ENCODE measurements at places on chromosomes 6 and 20. TPM values are rescaled to one million over a fixed set of nuclear protein-coding genes. Genes with fewer than 3 reads are reported as not detected.

DNA sequence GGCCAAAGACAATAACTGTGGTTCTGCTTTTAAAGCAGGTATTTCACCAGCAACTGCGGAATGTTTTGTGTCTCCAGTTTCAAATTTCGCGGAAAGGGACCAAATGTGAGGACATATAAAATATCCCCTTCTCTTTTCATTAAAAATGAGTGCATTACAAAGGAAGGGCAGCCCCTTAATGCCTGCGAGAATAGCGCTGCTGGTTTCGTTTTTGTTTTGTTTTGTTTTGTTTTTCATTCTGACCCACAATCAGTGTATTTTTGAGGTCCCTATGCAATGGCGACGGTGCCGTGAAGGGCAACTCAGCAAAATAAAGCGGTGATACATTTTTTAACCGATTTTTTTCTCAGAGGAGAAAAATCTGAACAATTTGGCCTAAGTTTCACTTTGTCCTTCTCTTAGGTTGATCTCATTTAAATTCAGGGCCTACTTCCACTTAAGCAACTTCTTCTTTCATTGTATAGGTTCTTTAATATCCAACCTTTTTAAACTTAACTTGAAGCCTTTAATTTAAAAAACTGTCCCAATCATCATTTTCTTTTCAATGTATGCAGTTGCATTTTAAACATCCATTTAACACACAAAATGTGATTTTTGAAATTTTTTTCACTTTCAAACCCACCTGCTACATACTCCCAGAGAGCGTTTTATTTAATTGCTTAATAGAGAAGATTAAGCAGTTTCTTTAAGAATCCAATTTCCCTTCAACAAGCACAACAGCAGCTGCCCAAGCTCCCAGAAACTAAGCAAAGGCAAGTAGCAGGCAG is 2.9 kb upstream of the HIVEP2 start:
- peak overlapping the region; percentile 88 for H3K4me3 ChIP-seq
- H3K27ac ChIP-seq = peak overlapping the region; percentile 99
- no peaks in the 10 kb centered on the region for H3K27me3 ChIP-seq
- DNase-seq = no peak
- H3K36me3 ChIP-seq = no peaks in the 10 kb centered on the region

DNA sequence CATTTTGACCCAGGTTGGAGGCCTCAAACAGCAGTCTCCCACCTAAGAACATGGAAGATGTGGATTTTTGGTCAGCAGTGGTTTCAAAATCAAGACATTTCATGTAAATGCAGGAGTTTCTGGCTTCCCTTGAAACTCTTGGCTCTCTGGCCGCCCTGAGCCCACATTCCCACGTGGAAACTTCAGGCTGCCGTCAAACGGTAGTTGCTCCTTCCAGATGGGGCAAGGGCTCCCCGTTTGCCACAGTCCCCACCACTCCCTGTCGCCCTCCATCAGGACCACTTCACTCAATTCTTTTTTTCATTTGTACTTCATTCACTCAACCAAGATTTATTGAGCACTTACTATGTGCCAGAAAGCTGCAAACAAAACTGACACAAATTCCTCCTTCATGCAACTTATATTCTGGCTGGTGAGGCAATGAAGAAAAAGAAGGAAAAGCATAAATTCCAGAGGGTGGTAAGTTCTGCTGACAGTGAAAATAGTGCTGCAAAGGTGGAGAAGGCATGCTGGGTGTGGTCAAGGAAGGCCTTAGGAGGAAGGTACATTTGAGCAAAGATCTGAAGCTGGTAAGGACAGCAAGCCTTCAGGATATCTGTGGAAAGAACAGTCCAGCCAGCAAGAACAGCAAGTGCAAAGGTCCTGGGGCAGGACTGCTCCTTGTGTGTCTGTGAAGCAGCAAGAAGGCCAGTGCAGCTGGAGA is 62.9 kb upstream of the PTPN1 start:
- no peaks in the 10 kb centered on the region for H3K27me3 ChIP-seq
- peaks cover 6% of the 10 kb centered on the region for H3K4me1 ChIP-seq
- no peak overlapping the region for H3K27ac ChIP-seq
- no peaks in the 10 kb centered on the region for H3K36me3 ChIP-seq

DNA sequence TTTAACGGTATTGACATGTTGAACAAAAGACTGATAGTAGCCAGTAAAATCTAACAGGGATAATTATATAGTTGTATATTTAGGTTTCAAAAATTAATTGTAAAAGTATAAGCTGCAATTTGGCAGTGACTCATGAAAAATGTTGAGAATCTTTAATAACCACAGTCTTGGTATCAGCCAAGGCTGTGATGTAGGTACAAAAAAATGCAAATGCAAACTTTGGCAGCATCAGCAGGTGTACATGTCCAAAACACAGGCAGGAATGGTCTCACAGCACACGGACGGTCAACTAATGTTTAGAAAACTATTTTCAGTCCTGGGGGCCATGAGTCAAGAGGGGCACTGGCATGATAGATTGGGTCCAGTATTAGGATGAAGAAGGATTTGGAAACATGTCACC is 58.5 kb upstream of the BEND3 start:
- H3K27ac ChIP-seq = no peak overlapping the region
- peak; percentile 62 for DNase-seq
- no peak overlapping the region for H3K4me3 ChIP-seq
- no peaks in the 10 kb centered on the region for H3K36me3 ChIP-seq

GRCh38 chr6:34970957-34971356 is 81.9 kb downstream of the ANKS1A start:
- H3K27me3 ChIP-seq = no peaks in the 10 kb centered on the region
- H3K27ac ChIP-seq = no peak overlapping the region
- no peaks in the 10 kb centered on the region for H3K36me3 ChIP-seq
- H3K4me3 ChIP-seq = no peak overlapping the region
- peak; percentile 31 for DNase-seq

- no peak overlapping the region for H3K4me3 ChIP-seq
- no peaks in the 10 kb centered on the region for H3K4me1 ChIP-seq
- H3K36me3 ChIP-seq = peaks cover 12% of the 10 kb centered on the region
- no peak overlapping the region for H3K27ac ChIP-seq
- H3K27me3 ChIP-seq = no peaks in the 10 kb centered on the region
These were observed 125.4 kb upstream of the SAMD5 start for GRCh38 chr6:147382945-147383554.

DNA sequence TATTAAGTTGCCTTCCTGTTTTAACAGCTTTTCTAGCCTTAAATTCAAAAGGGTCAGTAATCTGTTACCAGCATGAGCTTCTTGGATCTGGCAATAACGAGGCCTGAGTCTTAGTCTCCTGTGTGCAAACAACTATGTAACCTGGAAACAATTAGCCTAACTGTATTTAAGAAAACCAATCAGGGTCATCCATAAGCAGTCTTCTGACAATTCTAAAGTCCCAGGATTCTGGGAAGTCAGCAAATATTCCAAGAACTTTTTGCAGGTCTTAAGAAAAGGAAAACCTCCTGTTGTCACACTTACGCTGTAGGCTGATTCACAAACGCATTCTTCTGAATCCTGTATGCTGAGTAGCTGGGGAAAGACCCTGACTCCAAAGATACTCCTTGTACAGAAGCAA is 90.4 kb downstream of the COL12A1 start:
- H3K4me1 ChIP-seq = peaks cover 3% of the 10 kb centered on the region
- H3K27me3 ChIP-seq = no peaks in the 10 kb centered on the region
- H3K4me3 ChIP-seq = no peak overlapping the region
- peak; percentile 77 for DNase-seq
- peak overlapping the region; percentile 36 for H3K27ac ChIP-seq

DNA sequence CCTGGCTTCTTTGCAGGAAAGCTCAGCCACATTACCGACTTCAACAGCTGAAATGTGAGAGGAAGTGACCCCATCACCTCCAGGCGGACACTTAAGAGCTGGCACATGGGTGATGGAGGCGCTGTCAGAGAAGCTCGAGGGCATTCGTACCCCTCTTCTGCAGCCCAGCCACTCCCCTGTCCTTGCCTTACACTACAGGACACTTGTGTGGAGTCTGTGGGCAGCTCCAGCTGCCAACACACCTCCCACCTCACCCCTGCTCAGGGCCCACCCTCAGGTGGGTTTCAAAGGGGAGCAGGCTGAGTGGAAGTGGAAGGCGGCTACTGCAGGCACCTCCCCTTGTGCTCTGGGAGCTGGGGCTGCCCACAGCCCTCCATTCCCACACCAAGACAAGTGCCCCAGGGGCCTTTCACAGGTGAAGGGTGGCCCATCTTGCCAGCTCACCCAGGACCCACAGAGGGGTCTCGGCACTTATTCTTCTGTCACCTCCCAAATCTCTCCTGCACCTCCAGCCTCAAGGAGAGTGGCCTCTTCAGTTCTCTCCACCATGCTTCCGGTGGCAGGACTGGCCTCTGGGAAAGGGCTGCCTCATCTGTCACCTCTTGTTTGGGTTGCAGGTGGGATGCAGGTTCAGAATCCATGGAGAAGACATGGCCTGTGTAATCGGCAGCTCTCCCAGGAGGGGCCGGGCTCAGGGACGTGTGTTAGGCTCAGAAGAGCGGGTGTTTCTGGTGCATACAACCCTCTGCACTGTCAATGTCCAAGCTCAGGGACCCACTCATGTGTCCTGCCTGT is 49.8 kb downstream of the IRF4 start:
- peaks cover 3% of the 10 kb centered on the region for H3K27me3 ChIP-seq
- no peak overlapping the region for H3K4me3 ChIP-seq
- H3K36me3 ChIP-seq = no peaks in the 10 kb centered on the region
- no peak for DNase-seq
- peaks cover 3% of the 10 kb centered on the region for H3K4me1 ChIP-seq

DNA sequence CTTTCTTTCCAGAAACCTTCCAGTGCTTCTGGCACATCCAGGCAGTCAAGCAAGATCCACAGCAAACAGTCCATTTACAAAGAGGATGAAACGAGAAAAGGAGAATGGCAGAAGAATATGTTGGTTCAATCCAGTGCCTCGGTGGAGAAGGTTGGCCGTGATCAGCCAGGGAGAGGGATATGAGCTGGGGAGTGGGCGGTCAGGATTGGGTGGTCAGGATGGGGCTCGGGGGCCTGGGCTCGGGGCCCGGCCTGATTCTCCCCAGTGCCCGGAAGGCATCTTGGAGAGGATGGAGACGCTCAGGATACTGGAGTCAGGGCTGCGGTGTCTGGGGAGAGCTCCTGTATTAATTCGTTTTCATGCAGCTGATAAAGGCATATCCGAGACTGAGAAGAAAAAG is 61.3 kb downstream of the EFCAB8 start:
- no peaks in the 10 kb centered on the region for H3K36me3 ChIP-seq
- H3K4me3 ChIP-seq = no peak overlapping the region
- DNase-seq = no peak
- no peaks in the 10 kb centered on the region for H3K4me1 ChIP-seq
- no peak overlapping the region for H3K27ac ChIP-seq

DNA sequence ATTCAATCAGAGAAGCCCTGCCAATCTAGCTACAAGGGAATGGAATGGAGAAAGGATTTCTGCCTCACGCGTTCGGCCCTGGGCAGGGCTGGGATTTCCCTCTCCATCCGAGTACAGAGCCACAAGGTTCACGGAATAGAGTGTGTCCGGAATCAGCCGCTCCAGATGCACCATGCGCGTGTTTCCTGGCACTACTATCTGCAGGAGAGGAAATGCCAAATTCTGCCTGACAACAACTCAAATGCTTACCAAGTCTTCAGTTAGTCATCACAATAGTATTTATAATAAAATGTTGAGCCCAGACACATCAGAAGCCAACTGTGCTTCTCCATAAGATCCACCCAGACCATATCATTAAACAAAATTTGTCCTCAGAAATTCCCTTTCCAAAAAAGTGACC is 75.1 kb downstream of the COL12A1 start:
- no peak overlapping the region for H3K4me3 ChIP-seq
- H3K36me3 ChIP-seq = peaks cover 29% of the 10 kb centered on the region
- no peaks in the 10 kb centered on the region for H3K27me3 ChIP-seq
- DNase-seq = peak; percentile 74

The KIF13A gene
- total RNA-seq = 38.4 TPM

The DDO gene
- not detected for total RNA-seq

The SLC17A9 gene
- total RNA-seq = 12.4 TPM

The LY6G6F gene
- not detected for total RNA-seq

The ADGB gene
- not detected for total RNA-seq

The SMOC2 gene
- 0.93 TPM for total RNA-seq

The PKIG gene
- total RNA-seq = 27.8 TPM

All from astrocyte (in vitro differentiated cells and primary cell).